ENCODE measurements at places on chromosomes 5 and 9.

DNA sequence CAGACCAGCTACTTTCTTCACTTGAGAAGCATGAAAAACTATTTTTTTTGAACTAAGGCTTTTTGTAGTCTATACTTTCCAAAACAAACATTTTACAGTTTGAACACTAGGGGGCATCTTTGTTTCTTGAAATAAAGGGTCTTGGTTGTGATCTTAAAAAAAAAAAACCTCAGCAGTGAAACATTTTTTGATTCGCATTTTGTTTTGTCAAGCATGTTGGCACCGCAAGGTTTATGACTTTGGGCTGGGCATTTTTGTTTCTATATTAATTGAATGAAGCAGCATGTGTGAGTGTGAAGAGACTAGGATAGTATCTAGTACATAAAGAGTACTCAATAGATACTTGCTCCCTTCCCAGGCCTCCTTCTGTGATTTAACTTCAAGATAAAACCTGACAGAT lies 31.6 kb upstream of the ACOT12 start:
- DNase-seq, result no peak

DNA sequence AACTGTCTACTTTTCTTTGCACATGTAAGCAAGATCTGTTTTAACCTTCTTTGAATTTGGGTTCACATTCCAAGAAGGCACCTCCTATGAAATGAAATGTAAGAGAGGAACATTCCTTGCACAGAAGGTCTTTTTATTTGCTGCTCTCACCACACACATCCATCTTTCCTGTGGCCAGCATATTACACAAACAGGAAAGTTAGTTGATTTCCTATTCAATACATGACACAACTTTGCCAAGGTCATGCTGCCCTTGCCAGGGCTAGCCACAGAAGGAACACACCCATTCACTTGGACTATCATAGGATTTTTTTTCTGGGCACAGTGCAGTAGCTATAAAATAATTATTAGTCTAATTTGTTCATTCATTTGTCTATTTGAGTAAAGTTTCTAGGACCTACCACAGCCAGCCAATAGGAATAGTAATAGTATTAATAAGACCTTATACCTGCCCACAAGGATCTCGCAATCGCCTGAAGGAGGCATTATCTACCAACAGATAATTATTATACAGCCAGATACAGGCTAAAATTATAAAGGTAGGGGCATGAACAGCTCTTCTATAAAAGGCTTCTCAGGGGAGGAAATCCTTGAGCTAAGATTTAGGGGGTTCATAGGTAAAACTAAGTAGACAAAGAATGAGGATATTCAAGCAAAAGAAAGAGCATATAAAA lies 78.1 kb upstream of the NREP start:
- DNase-seq, result no peak

DNA sequence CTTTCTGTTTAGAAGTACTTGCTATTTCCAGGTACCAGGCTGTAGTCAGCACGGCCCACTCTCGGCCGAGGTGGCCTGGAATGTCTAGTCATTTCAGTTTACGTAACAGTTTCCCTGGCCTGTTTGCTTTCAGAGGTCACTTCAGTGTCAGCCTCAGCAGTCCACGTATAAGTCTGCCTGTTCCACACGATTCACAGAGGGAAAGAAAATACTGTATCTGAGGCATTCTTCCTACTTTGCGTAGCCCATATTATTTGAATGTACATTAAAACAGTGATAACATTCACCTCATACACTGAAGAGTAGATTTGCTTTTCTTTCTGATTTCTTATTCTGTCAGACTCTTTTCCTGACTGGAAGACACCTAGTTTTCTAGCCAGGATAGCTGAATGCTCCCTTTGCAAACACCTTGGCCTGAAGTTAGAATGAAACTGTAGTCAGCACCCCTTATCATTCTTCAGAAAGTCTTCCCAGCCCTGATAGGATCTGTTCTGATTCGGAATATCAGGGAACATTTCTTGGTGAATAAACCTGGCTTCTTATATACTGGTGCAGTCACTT lies 140.9 kb downstream of the AOPEP start:
- peak; percentile 71 for DNase-seq

GRCh38 chr5:143896966-143897365 lies 85.0 kb downstream of the HMHB1 start:
- no peak for DNase-seq

- no peak for DNase-seq
These were observed 257.4 kb downstream of the BNC2 start for GRCh38 chr9:16613051-16613450.

DNA sequence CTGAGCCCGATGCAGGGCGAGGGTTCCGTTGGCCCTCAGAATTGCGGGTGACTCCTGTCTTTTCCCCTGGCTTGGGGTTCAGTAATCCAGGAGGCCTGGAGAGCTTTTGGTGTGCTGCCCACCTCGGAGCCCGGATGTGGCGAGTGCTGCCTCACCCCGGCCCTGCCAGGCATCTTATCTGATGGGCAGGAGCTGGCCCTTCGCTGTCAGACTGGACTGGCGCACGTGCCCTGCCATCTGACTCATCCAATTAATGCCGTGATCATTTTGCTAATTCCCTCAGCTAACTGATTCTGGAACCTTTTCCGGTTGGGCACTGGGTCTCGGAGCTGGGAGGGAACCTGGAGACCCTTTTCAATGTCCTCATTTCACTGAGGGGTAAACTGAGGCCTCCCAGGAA lies 34.6 kb downstream of the RXRA start:
- DNase-seq, result no peak

GRCh38 chr5:61949054-61949678 lies 356.8 kb upstream of the KIF2A start:
- no peak for DNase-seq

DNA sequence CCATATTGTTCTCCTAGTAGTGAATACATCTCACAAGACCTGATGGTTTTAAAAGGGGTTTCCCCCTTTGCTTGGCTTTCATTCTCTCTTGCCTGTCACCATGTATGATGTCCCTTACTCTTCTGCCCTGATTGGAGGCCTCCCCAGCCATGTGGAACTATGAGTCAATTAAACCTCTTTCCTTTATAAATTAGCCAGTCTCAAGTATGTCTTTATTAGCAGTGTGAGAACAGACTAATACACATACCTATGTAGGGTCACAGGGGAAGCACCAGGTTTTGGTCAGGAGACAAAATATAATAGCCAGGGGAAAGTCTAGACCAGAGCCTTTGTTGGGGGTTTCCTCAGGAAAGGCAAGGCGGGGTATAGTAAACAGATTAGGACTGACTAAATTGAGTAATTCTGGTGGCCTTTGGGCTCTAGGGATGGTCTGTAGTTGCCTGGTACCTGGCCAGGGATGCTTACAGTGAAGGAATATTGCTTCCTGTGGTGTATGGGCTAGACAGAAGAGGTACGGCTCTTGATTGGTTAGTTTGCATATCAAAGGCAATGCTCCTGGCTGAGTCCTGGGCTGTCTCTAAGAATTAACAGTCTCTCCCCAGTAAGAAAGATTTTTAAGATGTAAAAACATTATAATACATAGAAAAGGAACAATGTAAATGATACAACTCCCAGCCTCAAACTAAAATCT lies 254.5 kb downstream of the ELAVL2 start:
- no peak for DNase-seq

GRCh38 chr9:82997476-82998140 lies 65.3 kb downstream of the RASEF start:
- DNase-seq, result no peak

DNA sequence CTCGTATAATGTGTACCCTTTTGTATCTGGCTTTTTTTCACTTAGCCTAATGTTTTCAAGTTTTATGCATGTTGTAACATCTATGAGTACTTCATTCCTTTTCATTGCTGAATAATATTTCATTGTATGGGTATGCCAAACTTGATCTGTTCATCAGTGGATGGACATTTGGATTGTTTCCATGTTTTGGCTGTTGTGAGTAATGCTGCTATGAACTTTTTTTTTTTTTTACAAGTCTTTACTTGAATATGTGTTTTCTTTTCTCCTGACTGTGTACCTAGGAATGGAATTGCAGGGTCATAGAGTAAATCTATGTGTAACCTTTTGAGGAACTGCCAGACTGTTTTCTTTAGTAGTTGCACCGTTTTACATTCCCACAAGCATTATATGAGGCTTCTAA lies 52.4 kb downstream of the MTREX start:
- DNase-seq, result no peak

- peak; percentile 81 for DNase-seq
These were observed 812.9 kb upstream of the ZNF608 start for GRCh38 chr5:125559296-125559695.

DNA sequence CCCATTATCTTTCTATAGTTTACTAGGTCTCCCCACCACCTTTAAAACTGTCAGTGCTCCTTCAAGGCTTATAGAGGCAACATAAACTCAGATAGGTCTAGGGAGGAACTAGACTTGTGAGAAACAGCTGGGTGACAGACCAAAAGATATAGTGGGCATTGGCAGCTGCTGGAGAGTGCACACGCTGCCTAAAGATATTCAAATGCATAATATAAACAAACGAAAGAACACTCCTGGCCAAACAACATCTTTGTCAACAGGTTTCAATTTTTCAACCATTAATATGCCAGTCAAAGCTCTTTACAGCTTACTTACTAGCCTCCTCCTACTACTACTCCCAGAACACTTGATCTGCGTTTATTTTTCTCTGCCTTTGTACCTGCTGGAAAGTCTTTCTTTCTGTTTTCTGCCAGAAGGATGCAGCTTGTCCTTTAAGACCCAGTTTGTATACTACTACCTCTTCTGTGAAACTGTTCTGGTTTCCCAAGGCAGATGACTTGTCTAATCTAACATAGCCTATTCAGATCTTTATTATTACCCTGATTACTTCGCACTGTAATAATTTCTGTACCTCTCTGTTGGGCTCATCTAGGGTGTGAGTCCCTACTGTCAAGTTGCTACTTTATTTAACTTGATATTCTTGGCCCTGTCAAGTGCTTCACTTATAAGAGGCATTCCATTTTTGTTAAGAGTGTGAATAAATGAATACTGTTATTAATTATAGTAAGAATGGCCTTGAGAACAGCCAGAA lies 14.3 kb downstream of the KDM3B start:
- no peak for DNase-seq

GRCh38 chr5:119190470-119191095 lies 119.7 kb downstream of the DMXL1 start:
- no peak for DNase-seq

All from glomerular endothelial cell (primary cell).